ENCODE measurements at places on chromosomes 12 and 14. TPM values are rescaled to one million over a fixed set of nuclear protein-coding genes. Genes with fewer than 3 reads are reported as not detected.
A peak's percentile ranks its signal among the peaks of the same experiment; 100 is the strongest.

The TAS2R20 gene
- 0.82 TPM for total RNA-seq

The WNT1 gene
- total RNA-seq, result not detected

The DTX1 gene
- not detected for total RNA-seq

- no peaks in the 10 kb centered on the region for H3K4me1 ChIP-seq
- H3K36me3 ChIP-seq, result no peaks in the 10 kb centered on the region
- no peak overlapping the region for H3K4me3 ChIP-seq
Observed at GRCh38 chr12:24803430-24804245, 145.3 kb downstream of the BCAT1 start.

DNA sequence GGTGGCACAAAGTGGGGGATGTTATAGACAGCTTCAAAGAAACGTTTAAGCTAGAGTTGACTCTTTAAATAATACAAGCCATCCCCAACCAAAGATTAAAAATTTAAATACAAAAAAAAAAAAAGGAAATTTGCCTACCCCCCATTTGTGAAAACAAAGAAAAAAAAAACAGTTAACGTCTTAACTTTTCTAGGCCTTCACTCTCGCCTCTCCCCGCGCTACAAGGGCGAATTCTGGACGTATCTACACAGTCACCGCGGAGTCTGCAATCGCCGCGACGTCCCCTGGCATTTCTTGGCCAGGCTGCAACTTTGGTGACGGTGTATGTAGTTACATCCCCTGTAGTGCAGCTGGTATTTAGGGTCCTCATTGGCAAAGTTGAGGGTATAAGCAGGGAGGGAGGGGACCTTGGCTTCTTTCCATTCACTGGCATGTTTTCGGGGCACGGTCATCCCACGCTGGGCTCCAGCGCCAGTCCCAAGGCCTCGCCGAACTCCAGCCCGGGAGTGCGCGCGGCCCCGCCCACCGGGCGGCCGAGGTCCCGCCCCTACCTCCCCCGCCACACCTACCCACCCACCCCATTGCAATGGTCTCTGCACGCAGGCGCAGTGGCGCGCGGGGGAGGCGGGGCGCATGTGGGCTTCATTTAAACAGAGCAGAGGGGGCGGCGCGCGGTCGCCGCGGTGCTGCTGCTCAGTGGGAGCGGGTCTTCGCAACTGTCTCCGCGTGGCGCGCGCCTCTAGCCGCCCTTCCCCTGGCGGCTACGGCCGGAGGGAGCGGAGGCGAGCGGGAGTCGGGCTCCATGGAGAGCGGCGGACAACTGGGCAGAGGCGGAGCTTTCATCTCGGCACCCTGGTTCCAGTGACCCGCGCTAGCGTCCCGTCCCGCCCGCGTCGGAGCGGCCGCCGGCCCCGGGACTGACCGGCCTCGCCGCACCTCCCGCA is at the start of gene NUDT4:
TSS of gene NUDT4 (plus strand) at position 674 of the 944 bp plus-strand sequence. CDS start 398 bp downstream, outside the sequence.
- no peaks in the 10 kb centered on the region for H3K36me3 ChIP-seq
- H3K27me3 ChIP-seq, result no peaks in the 10 kb centered on the region
- H3K27ac ChIP-seq, result peak within 1 kb of the TSS; percentile 100

DNA sequence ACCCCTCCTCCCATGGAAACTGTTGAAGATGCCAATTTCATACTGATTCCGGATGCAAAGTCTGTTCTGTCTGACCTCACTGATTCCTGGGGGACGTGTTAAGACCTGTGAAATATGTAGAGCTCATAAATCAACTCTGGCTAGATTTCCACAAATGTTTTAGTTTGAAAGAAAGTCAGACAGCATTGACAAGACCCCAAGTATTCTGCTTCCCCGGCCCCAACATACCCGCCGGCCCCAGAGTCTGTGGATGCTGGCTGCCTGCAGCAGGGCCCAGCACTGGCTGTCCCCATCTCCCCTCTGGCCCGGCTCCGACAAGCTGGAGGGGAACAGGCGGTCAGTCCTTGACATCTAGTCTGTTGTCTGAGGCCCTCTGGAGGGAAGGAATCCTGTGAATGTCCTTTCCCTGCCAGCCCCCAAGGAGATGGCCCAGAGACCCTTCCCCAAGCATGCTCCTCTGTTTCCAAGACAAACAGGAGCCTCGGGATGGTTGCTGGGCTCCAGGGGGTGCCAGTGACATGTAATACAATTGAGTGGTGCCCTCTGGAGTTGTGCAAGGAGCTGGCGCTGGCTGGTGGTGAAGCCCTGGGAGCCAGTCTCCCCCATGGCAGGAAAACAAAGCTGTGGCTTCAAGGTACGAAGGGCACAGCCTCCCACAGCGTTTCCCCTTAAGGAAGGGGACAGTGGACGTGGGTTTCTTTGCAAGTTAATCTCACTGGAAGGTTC is 22.3 kb downstream of the FBLN5 start:
- peaks cover 37% of the 10 kb centered on the region for H3K36me3 ChIP-seq
- H3K4me3 ChIP-seq, result peak overlapping the region; percentile 18
- H3K4me1 ChIP-seq, result peaks cover 98% of the 10 kb centered on the region
- peak overlapping the region; percentile 88 for H3K27ac ChIP-seq
- H3K27me3 ChIP-seq, result no peaks in the 10 kb centered on the region

GRCh38 chr12:108823804-108824203 is 33.6 kb downstream of the SSH1 start:
- peaks cover 92% of the 10 kb centered on the region for H3K4me1 ChIP-seq
- H3K36me3 ChIP-seq, result peaks cover 39% of the 10 kb centered on the region
- H3K27me3 ChIP-seq, result no peaks in the 10 kb centered on the region
- peak overlapping the region; percentile 46 for H3K4me3 ChIP-seq
- no peak for DNase-seq
- H3K27ac ChIP-seq, result peak overlapping the region; percentile 99

- peaks cover 3% of the 10 kb centered on the region for H3K36me3 ChIP-seq
- peaks cover 41% of the 10 kb centered on the region for H3K4me1 ChIP-seq
- no peaks in the 10 kb centered on the region for H3K27me3 ChIP-seq
- no peak overlapping the region for H3K27ac ChIP-seq
- no peak overlapping the region for H3K4me3 ChIP-seq
- DNase-seq, result no peak
Observed at GRCh38 chr12:32545413-32545980, 133.6 kb upstream of the DNM1L start.

DNA sequence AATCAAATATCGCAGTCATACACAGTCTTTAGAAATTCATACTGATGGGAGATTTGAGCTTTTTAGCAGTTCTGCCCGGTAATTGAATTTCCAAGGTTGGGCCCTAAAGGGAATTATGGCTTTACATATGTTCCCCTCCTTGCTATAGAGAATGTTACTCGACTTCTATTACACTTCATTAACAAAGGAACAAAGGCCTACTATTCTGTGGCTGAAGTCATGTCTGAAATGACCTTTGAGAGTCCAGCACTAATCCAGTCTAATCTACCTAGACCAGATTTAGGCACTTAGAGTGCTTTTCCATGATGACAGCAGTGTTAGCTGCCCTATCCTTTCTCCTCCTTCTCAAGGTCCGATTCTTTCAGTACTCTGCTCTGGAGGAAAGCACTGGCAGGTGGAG is 305.3 kb downstream of the MED13L start:
- no peak overlapping the region for H3K4me3 ChIP-seq
- H3K36me3 ChIP-seq, result peaks cover 39% of the 10 kb centered on the region
- DNase-seq, result no peak
- peaks cover 32% of the 10 kb centered on the region for H3K4me1 ChIP-seq
- no peaks in the 10 kb centered on the region for H3K27me3 ChIP-seq

DNA sequence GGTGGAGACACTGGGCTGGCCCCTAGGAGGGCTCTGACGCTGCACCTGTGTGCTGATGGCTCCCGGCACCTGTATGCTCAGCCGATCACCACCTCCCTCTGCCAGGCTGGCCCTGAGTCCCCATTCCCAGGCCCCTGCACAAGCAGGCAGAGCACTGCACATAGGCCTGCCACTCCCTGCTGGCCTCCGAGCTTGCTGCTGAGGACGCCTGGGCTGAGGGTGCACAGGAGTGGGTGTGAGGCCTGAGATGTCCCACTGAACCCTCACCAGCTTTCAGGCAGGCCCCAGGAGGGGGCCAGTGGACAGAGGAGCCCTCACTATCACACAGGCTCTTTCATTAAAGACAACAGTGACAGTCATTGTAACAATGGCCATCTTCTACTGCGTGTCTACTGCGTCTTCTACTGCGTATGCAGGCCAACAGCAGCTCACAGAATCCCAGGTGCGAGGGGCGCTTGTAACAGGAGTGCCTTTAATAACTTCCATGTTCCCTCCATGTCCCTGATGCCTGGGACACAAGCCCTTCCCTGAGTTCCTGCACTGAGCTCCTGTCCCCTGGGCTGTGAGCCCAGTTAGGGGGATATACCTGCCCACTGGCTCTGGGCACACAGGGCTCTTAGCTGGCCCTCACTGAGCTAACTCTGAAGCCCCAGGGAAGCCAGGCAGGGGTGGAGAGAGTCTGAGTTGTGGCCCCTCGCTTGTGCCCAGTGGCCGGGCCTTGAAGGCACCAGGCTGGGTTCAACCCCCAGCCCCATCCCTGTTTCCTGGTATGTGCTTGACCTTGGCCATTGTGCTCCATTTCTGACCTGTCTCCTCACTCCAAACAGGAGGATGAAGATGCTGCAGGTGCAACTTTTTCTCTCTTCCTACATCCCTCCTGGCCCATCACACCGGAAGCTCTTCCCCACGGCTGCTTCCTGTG is 71.3 kb downstream of the PRIMA1 start:
- H3K27me3 ChIP-seq, result peaks cover 6% of the 10 kb centered on the region
- DNase-seq, result no peak
- no peaks in the 10 kb centered on the region for H3K36me3 ChIP-seq
- no peak overlapping the region for H3K4me3 ChIP-seq
- no peak overlapping the region for H3K27ac ChIP-seq

DNA sequence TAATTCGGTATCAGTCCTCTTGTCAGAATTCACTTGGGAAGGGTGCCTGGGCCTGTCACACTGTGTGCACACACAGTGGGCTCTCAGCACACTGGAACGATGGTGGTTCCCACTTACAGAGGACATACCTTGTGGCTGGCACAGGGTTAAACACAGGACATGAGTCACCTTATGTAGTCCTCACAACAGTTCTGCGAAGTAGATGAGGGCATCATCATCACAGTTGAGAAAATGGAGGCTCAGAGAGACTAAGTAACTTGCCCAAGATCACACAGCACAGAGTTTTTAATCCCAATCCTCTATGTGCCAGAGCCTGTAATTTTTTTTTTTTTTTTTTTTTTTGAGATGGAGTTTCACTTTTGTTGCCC is 90.7 kb downstream of the NINJ2 start:
- no peak for DNase-seq
- H3K4me3 ChIP-seq, result no peak overlapping the region
- H3K27ac ChIP-seq, result peak overlapping the region; percentile 22
- H3K4me1 ChIP-seq, result peaks cover 58% of the 10 kb centered on the region
- H3K36me3 ChIP-seq, result no peaks in the 10 kb centered on the region
- no peaks in the 10 kb centered on the region for H3K27me3 ChIP-seq

GRCh38 chr12:28824849-28825248 is 324.2 kb upstream of the FAR2 start:
- H3K4me3 ChIP-seq, result no peak overlapping the region
- H3K27ac ChIP-seq, result no peak overlapping the region
- no peak for DNase-seq
- H3K36me3 ChIP-seq, result no peaks in the 10 kb centered on the region
- no peaks in the 10 kb centered on the region for H3K4me1 ChIP-seq

DNA sequence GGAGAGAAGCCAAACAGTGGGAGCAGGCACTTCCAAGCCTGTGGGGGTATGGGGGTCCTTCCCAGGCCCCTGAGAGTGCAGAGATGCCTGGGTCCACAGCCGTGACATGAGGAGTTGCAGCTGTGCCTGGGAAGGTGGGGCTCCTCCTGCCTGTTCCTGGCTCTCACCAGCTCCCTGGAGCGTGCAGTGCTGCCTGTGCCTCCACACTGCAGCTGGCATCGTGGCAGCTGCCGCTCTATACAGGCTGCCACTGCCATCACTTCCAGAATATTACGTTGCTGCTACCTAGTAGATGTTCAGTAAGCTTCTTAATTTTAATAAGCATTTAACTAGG is 223.7 kb downstream of the KCNC2 start:
- no peaks in the 10 kb centered on the region for H3K36me3 ChIP-seq
- H3K4me1 ChIP-seq, result no peaks in the 10 kb centered on the region
- H3K27me3 ChIP-seq, result peaks cover 6% of the 10 kb centered on the region
- peak; percentile 61 for DNase-seq

DNA sequence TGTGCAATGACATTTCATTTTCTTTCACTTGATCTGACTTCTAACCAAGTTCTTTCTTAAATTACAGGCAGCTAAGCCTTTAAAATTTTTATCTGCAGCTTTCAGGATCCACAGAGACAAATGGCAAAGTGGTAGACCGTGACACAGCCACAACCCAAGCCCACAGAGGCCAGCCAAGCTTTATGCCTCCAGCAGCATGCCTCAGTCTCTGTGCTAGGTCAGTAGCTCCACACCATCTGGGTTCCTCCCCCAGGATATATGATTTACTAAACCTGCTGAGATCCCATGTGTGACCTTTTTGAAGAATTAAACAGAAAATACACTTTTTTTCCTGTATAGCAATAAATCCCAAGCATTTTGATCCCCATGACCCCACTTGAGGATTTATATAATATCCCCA is 290.4 kb upstream of the CAND1 start:
- no peaks in the 10 kb centered on the region for H3K36me3 ChIP-seq
- no peaks in the 10 kb centered on the region for H3K4me1 ChIP-seq
- no peak overlapping the region for H3K27ac ChIP-seq
- no peak for DNase-seq
- no peak overlapping the region for H3K4me3 ChIP-seq

DNA sequence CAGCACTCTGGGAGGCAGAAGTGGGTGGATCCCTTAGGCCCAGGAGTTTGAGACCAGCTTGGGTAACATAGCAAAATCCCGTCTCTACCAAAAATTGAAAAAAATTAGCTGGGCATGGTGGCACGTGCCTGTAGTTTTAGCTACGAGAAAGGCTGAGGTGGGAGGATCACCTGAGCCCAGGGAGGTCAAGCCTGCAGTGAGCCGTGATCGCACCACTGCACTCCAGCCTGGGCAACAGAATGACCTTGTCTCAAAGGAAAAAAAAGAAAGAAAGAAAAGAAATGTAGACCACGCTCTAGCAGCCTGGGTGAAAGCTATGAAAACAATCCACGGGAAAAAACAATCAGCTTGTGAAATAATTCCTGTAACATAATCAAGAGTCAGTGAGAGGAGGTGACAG is 29.0 kb downstream of the SARNP start:
- no peak for DNase-seq
- H3K27ac ChIP-seq, result peak overlapping the region; percentile 19

DNA sequence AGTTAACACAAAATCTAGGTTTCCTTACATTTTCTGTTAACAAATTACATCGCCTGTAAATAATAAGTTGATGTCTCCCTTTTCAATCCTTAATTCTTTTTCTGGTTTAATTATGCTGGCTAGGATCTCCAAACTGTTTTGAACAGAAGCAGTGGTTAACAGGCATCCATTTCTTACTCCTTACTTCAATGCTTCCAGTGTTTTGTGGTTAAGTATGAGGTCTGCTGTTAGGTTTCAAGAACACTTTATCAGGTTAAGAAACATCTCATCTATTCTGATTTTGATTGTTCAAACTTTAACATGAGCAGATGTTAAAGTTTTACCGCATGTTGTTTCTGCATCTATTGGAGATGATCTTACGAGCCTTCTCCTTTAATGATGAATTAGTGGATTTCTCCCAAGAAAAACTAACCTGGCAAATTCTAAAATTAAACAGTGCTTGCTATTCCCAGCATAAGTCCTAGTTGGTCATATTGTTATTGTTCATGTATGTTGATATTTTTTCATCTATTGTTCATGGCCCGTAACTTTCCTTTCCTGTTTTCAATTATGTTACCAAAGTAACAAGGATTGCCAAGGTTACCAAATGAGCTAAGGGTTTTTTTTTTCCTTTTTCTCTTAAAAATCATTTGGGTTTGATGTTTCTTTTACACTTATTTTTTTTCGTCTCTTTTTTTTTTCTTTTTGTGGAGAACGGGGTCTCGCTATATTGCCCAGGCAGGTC is 33.4 kb downstream of the POLE start:
- H3K27ac ChIP-seq, result no peak overlapping the region
- no peaks in the 10 kb centered on the region for H3K4me1 ChIP-seq
- H3K27me3 ChIP-seq, result no peaks in the 10 kb centered on the region
- peaks cover 37% of the 10 kb centered on the region for H3K36me3 ChIP-seq
- no peak for DNase-seq
